ENCODE measurements at places on chromosomes 4 and X.

- DNase-seq = no peak
Observed at GRCh38 chrX:49064735-49065134, 5.9 kb downstream of the CCDC120 start.

DNA sequence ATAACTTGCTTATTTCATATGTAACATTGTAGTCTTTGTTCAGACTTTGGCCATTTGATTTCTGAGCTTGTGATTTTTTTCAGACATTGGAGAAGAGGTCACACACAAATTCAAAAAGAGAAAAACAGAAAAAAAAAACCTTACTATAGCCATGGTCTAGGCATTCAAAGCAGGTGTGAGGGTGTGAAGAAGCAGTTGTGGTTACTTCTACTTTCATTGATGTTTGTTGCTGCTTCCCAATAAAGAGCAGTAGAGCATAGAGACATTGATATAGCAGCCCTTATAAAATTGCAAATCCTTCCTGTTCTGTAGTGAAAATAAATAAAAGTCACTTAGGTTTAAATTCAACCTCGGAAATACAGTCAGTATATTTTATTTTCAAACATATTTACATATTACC is 671.6 kb downstream of the GRXCR1 start:
- no peak for DNase-seq

DNA sequence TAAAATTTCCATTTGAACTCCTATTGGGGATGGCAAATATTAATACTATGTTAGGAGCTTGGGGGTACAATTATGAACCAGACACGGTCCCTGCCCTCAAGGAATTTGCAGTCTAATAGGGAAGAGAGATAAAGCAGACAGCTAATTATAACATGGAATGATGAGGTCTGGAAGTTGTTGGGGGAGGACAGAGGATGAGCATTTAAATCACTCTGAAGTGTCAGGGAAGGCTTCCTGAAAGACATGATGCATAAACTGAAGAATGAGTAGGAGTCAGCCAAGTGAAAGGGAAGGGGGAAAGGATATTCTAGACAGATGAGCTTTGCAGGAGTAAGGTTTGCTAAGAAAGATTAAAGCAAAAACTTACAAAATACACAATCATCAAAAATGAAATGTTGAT is 15.9 kb downstream of the PLAC1 start:
- DNase-seq = no peak

DNA sequence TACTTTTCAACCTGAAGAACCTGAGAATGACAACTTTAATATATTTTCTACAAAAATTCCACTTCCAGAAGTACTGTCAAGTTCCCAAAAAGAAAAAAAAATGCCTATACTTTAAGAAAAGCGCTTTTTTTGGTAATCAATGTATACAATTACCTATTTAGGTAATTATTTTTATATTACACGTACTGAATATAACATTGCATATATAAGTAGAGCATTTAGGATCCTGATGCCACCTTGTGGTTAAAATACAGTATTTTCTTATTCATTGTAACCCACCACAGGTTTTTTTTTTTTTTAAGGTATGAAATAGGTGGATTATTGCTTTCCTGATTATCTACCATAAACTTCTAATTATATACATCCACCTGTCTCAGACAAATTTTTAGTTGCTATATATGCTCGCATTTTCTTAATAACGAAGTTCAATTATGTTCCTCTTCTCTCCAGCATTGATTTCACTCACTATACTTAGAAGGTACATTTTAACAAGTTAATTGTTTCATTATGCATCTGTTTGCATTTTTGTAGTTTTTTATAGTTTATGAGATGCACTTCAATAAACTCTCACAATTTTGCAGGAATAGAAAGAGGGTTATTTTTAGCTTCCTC is 5.2 kb downstream of the MAP9 start:
- no peak for DNase-seq

DNA sequence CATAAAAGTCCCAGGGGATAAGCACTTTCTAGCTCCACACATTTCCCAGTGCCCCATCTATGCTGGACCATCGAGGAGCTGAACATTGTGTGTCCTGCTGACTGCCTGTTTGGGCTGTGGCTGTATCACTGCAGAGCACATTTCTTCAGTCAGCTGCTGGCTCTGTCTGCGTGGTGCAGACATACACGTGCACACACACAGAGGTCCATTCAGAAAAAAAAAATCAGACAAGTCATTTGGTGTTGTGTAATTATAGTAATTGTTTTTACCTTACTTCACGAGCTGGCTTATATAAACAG is 1.1 kb upstream of the PDLIM3 start:
- no peak for DNase-seq

GRCh38 chrX:40434947-40435346 is 145.8 kb upstream of the ATP6AP2 start:
- DNase-seq = no peak

- DNase-seq = no peak
Observed at GRCh38 chr4:123562994-123563750, 166.6 kb downstream of the SPRY1 start.

DNA sequence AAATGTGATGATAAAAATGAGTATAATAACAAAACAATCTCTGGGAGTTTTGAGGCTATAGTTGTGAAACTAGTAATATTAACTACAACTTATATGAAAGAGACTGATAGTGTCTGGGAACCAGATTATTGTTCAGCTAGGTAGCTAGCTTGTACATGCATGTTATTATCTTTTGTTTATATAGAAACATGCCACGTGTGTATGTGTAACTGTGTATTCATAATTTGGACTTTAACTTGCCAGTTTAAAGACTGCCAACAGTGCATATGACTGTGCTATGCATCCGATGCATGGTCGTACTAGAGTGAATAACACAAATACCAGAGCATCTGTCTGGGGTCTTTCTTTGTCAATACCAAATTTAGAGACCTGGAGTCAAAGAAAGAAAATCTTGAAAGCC is 92.2 kb downstream of the ADGRL3 start:
- DNase-seq = no peak

GRCh38 chr4:123597586-123597985 is 201.0 kb downstream of the SPRY1 start:
- DNase-seq = no peak

- no peak for DNase-seq
Observed at GRCh38 chr4:38497121-38497520, 166.9 kb upstream of the KLF3 start.

DNA sequence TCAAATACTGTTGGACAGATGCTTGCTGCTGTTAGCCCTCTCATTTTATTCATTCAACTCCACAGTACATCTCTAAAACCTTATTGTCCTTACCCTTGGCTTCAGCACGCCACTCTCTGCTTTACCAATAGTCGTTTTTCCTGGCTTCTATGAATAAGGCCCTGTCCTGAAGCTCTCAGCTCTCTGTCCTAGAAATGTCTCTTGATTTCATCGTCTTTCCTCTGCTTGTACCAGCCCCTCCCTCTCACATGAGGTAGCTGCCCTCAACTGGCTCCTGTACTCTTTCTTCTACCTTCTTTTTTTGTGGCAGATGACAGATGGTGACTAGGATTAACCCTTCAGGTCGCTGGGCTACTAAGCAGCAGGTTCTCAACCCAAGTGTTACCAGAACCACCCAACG is 11.4 kb downstream of the ADGRA3 start:
- no peak for DNase-seq

DNA sequence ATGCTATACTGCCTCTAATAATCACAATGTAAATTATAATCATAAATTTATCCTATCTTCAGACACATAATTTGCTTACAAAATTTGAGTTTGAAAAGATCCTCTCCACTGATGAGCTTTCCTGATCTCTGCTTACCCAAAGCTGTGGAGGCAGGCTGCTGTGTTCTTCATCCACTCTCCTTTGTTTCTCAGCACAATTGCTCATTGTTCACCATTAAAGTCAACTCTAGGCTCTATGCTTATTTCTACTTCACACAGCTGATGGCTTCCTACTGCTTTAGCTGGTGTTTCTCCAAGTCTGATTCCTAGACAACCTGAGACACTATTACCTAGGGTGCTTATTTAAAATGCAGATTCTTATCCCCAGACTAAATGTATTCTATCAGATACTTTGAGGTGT is 319.7 kb downstream of the PCDH18 start:
- DNase-seq = no peak

GRCh38 chr4:60404027-60404426 is 796.1 kb upstream of the ADGRL3 start:
- DNase-seq = no peak

GRCh38 chr4:76641758-76642157 is 206.7 kb downstream of the SHROOM3 start:
- DNase-seq = no peak

GRCh38 chr4:156773648-156774357 is 197.8 kb downstream of the PDGFC start:
- no peak for DNase-seq

GRCh38 chrX:141320801-141321200 is 78.5 kb upstream of the SPANXC start:
- DNase-seq = no peak

DNA sequence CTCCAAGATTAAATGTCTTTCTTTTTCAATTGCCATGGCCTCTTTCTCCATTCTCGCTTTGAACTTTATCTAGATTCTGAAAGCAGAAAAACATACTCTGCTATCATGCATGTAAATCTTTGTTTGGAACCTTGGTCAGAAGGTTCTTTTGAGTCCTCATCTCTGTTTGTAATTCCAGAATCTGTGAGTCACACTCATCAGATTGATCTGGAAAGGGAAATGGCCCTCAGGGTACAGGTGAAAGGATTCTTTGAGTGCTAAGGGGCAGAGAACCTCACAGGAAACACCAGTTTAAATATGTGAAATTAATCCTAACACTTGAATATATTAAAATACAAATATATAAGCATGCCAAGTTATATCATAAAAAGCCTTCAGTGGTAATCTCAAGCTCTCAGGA is 211.0 kb upstream of the ADGRL3 start:
- DNase-seq = no peak

- no peak for DNase-seq
Observed at GRCh38 chrX:115719171-115719570, 158.2 kb downstream of the PLS3 start.

DNA sequence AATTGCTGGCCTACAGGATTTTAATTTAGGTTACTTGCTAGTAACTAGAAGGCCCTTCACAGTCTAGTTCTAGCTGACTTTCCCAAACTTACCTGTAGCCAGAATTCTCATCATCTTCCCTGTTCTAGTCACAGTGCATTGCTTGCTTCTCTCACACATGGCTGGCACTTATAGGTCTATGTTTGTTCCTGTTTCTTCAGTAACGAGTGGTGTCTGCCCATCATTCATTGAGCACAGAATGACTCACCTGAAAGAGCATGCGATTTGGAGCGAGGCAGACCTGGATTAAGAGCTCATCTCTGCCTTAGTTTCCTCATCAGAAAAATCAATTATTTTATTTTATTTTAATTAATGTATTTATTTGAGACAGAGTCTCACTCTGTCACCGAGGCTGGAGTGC is 201.7 kb upstream of the ANK2 start:
- no peak for DNase-seq

DNA sequence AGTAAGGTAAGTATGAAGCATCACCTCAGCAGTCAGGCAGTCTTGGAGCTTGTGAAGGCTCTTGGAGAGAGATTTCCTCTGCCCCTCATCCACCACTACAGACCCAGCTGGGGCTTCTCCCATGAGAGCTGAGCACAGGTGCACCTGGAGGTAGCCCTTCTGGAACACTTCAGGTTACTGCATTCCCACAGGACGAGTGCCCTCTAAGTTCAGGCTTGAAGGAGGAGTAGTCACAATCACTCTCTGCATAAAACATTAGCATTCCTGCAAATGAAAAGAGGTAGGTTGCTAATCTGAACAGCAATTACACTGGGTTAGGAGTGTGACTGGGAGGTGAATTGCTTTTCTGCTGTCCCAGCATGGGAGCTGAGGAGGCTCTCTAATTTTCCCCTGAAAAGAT is 308.8 kb downstream of the TEX13C start:
- DNase-seq = no peak

GRCh38 chrX:25853002-25853479 is 285.1 kb upstream of the MAGEB18 start:
- no peak for DNase-seq

DNA sequence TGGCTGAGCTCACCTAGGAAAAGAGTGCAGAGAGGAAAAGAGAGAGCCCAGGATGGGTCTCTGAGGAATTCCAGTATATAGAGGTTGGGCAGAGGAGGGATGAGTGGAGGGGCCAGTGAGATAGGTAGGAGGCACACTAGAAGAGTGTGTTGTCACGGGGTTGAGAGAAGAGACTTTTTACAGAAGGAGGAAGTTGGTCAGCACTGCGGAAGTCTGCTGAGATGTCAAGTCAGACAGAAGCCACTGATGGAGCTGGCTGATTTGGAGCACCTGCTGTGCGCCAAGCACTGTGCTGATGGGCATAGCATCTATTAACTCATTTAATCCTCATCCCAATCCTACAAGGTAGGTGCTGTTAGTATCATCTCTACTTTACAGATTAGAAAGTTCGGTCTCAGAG is 60.4 kb downstream of the EFNB1 start:
- no peak for DNase-seq

DNA sequence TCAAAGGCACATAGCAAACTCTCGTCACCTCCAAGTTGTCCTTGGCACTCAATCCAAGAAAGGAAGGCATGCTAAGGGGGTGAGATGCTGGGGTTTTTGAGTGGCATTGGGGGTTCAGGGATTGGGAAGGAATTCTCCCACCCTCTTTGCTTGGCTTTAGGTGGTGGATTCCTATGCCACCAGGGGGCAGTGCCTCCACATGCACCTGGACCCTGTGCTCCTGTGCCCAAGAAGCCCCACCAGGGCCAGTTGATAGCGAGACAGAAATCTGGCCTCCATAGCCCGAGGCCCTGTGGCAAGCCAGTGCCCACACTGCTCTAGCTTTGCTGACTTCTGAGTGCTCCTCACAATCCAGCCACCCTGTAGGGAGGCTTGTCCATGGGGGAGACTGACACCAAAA is 2.0 kb upstream of the FATE1 start:
- DNase-seq = no peak

GRCh38 chr4:21469438-21470300 is 478.9 kb downstream of the KCNIP4 start:
- DNase-seq = no peak

GRCh38 chrX:68183612-68184214 is 249.6 kb downstream of the OPHN1 start:
- DNase-seq = no peak

GRCh38 chrX:10518073-10518472 is 102.3 kb downstream of the MID1 start:
- no peak for DNase-seq

DNA sequence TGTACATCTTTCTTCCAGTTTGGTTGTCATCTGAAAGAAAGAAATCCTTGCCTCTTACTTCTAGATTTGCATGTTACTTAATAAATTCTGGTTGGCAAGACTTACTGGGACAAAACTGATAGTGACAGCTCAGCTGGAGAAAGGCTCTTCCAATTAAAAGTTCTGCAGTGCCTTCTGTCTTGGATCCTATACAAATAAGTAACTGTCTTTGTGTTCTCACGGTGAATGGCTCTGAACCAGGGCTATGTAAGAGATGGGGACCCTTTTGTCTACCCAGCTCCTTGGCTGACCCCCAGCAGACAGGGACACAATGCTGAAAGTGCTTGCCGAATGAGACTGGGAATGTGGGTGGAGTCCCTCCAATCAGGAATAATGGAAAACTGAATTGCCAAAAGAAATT is 89.5 kb downstream of the AASDH start:
- DNase-seq = no peak

GRCh38 chr4:107120661-107121060 is 84.5 kb upstream of the DKK2 start:
- DNase-seq = no peak

GRCh38 chr4:106909486-106910188 is 126.5 kb downstream of the DKK2 start:
- no peak for DNase-seq

- no peak for DNase-seq
Observed at GRCh38 chr4:117898496-117898895, 135.8 kb upstream of the NDST3 start.
